ENCODE measurements at places on chromosomes 4 and X.

DNA sequence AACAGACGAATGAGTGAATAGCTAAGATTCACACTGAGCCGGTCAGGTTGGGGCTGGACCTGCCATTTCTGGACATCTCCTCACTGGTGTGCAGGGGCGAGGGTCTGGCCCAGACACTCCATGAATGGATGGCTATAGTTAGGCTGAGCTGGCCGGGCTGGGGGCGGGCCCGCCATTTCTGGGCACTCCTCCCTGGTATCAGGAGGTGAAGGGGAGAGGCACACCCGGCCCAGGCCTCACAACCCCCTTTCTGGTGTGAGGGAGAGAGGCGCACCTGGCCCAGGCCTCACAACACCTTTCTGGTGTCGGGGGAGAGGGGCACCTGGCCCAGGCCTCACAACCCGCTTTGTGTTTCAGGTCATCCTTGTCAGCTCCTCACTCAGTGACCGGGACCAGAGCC lies 203.2 kb upstream of the PSAPL1 start:
- no peak for DNase-seq

GRCh38 chrX:10636337-10636736 lies 16.0 kb upstream of the MID1 start:
- peak; percentile 11 for DNase-seq

DNA sequence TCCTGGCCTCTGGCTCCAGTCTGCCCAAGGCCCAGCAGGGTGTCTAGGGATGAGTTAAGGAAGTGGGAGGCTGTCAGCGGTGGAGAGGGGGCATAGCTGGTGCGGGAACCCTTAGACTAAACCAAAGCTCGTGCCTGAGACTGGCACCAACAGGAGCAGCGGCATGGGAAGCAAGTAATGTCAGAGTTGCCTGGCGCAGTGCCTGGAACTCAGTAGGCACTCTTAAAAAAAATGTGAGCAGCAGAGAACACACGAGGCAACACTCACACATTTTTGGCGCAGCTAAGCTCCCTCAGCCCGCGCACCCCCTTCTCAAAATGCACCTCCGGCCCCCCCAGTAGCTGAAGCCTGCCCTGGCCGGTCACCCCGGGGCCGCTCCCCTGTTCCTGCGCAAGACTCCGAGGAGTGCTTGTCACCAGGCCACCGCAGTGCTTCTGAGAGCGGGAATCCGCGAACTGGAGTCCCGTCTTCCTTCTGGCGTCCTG lies 583 bp downstream of the GABRE start:
- no peak for DNase-seq

DNA sequence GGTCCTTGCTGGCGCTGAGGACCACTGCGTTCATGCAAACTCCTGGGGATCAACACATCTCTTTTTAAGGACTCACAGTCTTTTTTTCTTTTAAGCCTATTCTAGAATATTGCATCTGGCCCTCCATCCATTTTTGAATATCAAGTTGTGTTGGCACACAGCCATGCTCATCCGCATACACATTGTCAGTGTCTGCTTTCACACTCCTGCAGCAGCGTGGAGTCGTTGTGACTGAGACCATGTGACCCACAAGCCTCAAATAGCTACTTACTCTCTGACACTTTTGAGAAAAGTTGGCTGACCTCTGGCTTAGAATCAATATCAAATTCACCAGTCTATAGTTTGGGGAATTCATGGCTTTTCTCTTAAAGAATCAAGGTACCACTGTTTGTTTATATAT lies 191.8 kb upstream of the S100G start:
- DNase-seq = no peak

- no peak for DNase-seq
Measured at GRCh38 chr4:139763672-139764071, 98.1 kb downstream of the MGST2 start.

DNA sequence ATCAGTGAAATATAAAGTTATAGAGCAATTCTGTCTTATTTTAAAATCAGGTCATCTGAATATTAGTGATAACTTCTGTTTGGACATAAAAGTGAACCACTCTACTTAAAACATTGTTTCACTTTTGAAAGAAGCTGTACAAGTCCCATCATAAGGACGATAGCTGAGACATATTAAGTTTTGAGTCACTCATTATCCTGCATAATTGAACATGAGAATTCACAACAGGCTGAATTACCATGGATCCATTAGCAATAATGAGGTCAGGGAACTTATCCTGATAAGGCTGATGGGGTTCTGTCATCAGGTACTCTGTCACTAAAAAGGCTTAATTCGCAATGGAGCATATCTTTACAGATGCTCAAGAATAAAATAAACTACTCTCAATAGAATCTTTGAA lies 80.4 kb downstream of the REELD1 start:
- DNase-seq = no peak

DNA sequence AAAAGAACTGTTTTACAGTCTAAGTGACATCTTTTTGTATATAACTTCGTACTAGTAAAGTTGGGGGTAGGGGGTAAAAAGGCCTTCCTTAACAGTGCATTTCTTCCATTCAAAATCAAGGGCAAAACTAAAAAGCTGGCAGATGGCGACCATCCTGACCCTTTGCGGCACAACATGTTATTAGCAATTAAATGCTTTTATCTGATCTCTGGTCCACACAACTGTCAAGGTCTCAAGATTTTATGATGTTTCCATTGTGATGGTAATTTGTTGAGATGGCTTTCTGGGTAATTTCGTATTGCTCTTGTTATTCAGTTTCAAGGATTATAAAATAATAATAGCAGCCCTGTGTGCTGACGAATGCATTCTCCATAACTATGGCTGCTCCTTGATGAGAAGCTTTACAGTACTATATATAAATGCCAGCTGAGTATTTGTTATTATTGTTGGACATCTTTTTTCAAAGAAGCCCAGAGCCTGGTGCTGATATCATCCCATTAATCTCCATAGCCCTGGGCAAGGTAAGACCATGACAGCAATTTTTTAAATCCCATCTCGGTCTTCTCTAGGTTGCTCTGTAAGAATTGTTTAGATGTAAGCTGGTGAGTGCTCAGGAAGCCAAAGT lies 89.5 kb downstream of the CBR4 start:
- DNase-seq = no peak

DNA sequence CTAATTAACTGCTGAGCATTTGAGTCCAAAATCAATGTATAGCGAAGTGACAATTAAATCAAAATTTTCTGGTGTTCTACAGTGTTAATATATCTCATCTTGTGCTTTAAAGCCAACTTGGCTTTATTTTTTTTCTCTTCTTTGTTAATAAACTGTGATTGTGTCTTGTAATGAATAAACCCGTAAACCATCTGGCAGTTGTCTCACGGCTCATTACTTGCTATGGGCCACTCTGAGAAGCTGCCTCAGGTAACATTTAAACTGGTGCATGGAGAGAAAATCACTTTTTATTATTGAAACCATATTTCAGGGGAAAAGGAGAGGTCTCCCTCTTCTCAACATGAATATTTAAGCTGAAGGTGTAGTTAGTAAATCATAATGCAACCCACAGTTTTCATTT lies 694.0 kb downstream of the KCTD8 start:
- DNase-seq = no peak

GRCh38 chrX:8805046-8805445 lies 3.9 kb upstream of the FAM9A start:
- DNase-seq = no peak

- DNase-seq = no peak
Measured at GRCh38 chrX:128992107-128992971, 531.0 kb downstream of the SMARCA1 start.

DNA sequence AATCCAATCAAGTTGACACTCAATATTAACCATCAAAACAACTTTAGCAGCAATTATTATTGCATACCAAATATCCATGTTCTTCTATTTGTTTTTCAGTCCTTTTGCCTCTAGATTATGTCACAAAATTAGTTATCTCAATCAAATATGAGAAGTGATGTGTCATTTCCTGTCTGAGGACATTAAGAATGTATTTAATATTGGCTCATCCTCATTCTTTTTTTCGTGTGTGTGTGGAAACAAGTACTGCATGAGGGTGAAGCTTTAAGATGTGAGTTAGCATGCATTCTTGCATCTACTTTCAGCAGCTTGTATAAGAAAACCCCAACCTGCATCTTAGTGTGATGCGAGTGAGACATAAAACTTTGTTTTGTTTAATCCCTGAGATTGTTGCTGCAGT lies 301.4 kb downstream of the GRIA2 start:
- no peak for DNase-seq

DNA sequence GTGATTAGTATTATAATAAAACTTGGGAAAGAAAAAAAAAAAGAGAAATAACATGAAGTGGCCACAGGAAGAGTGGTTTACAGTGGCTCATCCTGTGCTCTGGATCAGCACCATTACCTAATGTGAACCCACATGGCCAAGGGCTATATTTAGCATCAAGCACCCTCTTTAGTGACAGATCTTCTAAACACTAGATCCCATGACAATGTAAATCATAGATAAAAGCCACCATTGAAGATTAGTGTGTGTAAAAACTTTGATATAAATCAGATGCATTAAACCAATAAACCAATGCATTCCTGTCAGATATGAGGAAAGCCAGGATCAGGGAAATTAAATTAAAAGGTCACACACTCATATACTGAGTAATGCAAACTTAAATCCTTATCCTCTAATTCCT lies 400.6 kb upstream of the MAGEB18 start:
- no peak for DNase-seq

DNA sequence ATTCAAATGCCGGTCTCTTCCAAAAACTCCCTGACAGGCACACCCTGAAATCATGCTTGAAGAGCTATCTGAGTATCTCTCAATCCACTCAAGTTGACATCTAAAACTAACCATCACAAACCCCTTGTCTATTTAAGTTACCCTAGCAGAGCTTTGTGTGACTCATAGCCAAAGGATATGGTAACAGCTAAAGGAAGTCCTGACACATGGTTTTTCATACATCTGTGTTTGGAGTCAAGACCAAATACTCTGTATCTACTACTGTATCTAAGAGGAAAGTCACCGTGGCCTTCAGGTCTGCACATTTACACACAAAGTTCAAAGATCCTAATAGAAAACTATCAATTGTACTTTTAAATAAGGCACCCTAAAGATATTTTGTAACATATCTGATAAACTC lies 239.6 kb upstream of the VCX start:
- DNase-seq = no peak

- no peak for DNase-seq
Measured at GRCh38 chr4:7323872-7324650, 110.7 kb downstream of the PSAPL1 start.

- DNase-seq = no peak
Measured at GRCh38 chr4:154319736-154320135, 171.9 kb downstream of the DCHS2 start.

GRCh38 chr4:141560056-141560455 lies 76.3 kb upstream of the IL15 start:
- no peak for DNase-seq

- peak; percentile 4 for DNase-seq
Measured at GRCh38 chrX:132532913-132533312, 44.1 kb upstream of the MBNL3 start.

- DNase-seq = no peak
Measured at GRCh38 chr4:184503869-184504300, 29.5 kb upstream of the IRF2 start.

- no peak for DNase-seq
Measured at GRCh38 chr4:40251366-40251765, 54.5 kb downstream of the RHOH start.

DNA sequence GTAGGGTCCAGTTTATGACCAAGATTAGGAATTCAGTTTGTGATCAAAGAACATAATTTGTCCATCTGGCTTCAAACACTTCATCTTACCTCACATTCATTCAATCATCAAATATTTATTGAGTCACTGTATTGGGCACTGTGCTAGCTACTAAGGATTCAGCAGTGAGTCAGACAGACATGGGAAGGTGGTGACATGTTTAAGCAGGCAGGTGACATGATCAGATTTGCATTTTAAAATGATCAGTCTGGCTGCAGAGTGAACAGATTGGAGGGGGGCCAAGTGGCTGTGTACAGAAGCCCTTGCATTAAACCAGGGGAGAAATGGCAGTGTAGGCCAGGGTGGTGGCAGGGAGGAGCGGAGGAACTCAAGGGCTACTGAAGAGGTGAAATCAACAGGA lies 25.1 kb upstream of the APLN start:
- DNase-seq = no peak

GRCh38 chr4:144411700-144412099 lies 234.3 kb upstream of the HHIP start:
- DNase-seq = no peak

GRCh38 chrX:78643096-78643495 lies 16.0 kb downstream of the RTL3 start:
- DNase-seq = no peak

DNA sequence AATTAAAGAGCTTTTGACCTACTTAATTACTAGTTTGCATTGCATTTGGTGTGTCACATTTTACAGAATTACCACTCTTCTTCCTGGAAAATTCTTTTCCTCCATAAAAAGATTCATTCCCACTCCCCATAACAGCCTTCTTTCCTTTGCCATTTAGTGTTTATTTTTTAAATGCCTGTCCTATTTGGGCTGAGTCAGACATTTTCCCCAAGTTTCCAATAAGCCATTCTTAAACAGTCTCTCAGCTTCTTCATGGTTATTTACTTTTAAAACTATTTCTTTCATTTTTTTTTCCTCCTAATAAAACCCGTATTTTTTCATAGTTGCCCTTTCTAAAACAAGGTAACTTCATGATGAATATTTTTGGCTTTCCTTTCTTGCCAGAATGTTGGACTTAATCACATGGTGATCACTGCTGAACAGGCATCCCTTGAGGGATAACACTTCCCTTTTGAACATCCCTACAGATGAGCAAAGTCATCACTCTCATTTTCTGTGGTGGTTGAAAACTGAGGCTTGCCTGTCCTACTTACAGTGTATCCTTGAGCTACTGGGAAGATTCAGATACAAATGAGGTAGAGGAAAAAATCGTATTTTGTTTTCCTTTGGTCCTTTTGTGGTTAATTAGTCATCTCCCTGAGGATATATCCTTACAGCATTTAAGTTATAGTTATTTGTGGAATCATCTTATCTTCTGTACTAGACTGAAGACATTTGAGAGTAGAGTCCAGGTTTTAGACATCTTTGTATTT lies 520.5 kb upstream of the NR3C2 start:
- DNase-seq = peak; percentile 3

- DNase-seq = peak; percentile 4
Measured at GRCh38 chr4:94390804-94391410, 48.3 kb upstream of the HPGDS start.

DNA sequence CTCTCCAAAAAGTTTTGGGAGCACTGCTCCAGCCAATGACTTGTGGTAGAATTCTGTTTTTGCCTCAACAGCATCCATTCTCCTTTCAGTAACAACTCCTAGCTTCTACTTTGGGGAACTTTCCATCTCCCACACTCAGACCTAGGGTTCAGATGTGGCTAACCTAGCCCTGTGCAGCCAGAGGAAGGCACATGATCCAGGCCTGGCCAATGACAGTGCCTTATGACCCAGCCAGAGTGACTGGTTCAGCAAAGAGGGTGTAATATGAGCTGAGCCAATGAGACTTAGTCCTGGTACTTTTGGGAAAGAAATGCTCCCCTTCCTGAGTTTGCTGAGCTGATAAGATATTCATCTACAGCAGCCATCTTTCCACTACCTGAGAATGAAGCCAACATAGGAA lies 5.4 kb upstream of the USP46 start:
- no peak for DNase-seq

- DNase-seq = no peak
Measured at GRCh38 chr4:7777871-7778509, 161.7 kb downstream of the AFAP1 start.
